ENCODE measurements at places on chromosomes 1 and 21.

DNA sequence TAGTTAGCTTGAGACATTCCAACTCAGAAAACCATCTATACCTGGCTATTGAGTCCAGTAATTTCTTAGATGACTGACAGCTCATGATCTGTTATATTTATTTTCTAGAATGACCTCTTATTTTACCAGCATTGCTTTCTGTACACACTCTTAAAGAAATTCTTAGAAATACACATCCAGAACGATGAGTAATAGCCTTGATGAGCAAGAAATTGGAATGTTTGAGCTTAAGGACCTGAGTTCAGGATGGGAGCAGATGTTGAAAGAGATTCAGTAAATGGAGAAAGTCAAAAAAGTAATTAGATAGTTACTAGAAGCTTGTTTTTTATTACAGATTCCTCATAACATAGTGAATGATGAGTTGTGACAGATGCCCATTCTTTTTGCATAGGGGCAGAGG is 11.7 kb downstream of the PYHIN1 start:
- no peak for DNase-seq

DNA sequence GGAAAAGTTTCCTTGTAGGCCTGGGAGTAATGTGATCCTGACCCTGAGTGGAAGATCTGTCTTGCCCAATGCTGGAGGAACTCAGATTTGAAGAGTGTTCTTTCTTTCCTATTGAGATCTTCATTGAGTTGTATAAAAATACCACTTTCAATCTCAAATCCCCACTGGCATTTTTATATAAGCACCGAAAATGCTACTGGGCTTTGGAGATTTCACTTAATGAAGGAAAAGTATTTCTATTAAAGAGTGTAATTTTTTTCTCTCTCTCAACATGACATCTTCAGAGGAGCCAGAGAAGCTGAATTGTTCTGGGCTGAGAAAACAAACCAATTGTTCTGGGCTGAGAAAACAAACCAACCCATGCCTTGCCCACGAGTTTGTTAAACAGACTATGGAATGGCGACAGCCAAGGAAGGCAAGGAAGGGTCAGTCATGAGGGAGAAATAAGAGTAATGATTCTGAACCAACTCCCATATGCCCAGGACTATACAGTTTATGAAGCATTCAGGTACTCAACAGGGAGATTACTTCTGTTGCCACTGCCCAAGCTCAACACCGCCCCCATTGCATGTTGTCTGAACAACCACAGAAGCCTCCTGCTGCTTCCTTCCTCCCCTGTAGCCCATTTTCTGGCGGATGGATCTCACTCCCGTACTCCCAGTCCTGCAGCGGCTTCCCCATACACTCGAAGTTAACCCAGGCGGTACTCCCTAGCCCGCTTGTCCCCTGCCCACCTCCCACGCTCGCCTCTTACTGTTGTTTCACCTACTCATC is 103.2 kb downstream of the BEND5 start:
- DNase-seq: no peak

- DNase-seq: no peak
These were observed 12.2 kb downstream of the SDCCAG8 start for GRCh38 chr1:243267914-243268653.

DNA sequence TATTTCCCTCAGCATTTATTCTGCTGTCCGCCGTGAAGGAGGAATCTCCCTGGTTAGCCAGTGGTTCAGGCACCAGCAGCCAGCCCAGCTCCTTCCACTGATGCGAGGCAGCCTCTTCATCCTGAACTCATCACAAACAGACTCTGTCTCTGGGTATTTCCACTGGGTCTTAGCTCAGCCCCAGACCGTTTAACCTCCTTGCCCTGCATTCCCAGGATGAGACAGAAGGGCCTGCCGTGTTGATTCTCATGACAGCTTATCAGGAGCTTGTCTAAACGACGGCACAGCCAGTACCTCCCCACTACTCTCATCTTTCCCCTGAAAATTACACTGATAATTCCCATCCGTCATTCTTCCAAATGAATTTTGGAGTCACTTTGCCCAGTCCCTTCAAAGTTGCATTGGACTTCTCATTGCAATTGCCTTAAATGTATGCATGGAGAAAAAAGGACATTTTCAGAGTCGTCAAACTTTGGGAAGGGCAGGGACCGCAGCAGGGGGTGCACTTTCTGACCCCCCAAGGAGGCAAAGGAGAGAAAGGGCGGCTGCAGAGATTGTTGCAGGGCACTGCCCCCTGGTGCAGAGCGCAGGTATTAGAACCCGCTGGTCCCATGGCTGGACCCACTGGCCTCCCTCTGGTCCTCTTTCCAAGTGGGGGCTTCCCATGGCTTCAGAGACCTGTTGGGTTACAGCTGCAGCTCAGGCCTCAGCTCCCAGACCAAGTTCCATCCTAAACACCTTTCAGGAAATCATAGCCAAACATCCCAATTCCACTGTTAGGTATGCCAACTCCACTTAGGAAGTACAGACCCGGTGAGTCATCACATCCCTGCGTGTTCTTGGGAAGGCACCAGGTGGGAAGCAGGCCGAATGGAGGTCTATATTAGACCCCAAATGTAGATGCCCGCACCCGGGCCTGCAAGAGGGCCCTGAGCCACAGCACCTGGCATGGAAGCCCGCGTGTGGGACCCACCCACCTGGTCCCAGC is 3.7 kb upstream of the MEGF6 start:
- no peak for DNase-seq
